ENCODE measurements at places on chromosomes 1 and 21.

GRCh38 chr1:175206687-175207086, 14.1 kb upstream of the KIAA0040 start:
- peak; percentile 31 for DNase-seq

DNA sequence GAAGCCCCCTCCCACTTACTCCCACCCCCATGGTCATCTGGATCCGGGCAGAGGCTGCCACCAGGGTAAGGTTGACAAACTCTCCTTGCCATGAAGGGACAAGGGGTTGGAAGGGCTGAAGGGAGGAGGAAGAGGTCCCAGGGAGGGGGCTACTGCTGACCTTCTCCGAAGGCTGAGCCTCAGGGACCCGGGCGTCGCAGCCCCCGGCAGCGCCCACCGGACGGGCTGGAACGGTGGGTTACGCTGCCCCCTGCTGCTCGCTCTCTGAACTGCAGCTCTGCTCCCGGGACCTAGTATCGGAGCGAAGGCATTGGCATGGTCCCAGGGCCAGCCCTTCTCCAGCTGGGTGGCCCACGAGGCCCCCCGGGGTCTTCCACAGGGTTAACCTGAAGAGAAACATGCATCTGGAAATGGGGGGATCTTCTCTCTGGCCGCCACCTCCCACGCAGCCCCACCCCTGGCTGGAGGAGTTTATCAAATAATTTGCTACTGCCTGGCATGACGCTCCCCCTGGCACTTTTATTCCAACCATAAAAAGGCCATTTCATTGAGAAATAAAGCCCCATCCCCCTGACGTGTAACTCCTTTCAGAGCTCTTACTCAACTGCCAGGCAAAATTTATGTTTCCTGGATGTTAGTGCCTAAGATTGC, 70.4 kb upstream of the TARDBP start:
- peak; percentile 50 for DNase-seq

GRCh38 chr1:242212401-242212800, 213.5 kb upstream of the MAP1LC3C start:
- DNase-seq, result no peak

- no peak for DNase-seq
These were observed 6.8 kb upstream of the PUM1 start for GRCh38 chr1:31072304-31072746.

DNA sequence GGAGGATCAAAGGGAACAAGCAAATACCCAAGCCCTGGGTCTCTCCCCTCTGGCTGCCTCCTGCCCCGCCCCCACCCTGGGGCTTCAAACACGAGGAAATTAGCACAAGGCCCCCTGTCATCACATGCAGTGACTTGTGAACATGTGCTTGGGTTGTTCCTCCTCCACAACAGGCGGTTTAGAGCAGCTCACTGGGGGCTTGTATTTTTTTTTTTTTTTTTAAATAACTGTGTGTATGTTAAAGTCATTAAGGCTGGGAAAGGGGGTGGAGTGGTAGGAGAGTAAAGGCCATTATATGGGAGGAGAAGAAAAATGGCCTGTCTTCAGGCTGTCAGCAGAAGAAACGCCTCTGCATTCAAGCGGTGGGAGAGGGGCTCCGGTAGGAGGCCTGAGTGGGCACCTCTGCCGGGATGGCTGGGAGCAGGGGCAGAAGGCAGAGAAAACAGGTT, 64.2 kb downstream of the PLXNA2 start:
- no peak for DNase-seq

DNA sequence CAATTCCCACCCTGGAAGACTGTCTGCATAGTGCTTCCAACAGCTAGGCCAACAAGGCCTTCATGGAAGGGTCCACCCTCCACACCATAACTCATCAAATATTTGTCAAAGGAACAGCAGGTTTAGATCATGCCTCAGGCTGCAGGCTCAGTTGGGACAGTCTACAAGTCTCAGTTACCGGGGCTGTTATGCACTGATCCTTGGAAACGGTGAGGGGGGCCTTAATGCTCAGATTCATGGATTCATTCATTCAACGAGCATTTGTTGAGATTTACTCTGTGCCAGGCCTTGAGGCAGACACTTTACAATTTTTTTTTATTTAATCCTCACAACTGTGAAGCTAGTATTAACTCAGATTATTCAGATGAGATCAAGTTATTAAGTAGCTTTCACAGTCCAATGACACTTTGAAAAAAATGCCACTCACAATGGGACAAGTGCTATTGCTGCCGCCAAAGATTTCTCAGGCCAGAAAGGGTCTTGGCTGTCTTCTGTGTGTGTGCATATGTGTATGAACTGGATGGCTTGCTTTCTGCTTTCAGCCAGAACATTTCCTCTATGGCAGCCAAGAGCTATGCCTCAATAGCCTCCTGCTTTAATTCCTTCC, 8.9 kb upstream of the C1orf216 start:
- no peak for DNase-seq

GRCh38 chr1:153888533-153888932, 34.2 kb downstream of the GATAD2B start:
- DNase-seq, result no peak

- no peak for DNase-seq
These were observed 35.4 kb downstream of the DISP3 start for GRCh38 chr1:11514366-11514765.

DNA sequence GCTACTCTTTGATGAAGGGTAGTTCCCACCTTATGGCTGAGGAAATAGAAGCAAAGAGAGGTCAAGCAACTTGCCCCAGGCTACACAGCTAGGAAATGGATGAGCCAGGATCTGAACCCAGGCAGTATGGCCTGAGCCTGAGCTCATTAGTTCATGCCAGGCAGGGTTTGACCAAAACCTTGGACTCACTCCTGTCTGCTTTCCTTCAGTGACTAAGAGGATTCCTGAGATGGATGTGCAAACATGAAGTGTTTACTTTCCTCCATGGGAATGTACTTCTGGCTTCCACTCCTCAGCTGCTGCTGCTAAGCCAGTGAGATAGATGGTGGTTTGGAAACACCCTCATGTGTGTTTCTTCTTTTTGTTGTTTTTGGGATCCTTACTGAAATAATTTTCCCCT, 35.1 kb upstream of the ERRFI1 start:
- DNase-seq, result no peak

DNA sequence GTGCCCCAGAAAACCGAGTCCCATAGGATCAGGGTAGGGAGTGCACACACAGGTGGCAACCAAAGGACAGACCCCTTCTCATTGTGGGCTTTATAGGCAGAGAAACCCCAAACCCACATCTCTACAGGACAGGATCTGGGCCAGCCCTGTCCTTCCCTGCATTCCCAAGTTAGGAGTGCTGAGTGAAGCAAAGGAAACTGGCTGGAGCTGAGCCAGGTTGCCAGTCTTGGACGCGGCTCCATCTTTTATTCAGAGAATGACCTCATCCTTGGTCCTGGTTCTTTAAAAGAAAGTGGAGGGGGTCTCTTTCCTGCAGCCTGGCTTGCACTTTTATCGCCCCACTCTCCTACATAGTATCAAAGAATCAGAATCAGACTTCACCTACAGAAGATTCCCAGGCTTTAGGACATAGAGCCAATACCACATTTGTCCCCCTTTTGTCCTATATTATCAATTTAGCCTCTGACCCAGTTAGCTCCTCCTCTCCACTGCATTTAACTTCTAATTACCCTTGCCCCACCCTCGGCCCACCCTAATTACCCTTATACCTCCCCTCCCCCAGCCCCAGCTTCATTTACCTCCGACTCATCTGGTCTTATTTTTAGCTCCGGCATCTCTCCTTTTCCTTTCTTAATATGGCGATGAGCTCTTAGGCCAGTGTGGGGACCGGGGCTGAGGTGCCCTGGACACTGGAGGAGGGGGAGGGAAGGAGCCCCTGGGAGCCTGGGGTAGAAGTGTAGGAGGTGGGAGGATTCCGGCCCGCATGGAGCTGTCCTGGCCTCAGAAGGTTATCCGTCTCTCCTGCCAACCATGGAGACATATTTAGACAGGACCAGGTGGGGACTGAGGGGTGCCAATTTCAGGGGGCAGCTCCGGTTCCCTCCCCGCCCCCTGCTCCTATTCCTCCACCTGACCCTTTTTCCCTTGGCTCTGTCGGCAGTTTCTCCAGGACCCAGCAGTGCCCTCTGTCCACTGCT, at the start of gene CASQ1:
Gene CASQ1, plus strand, starts transcription at position 927 of the 977 bp plus-strand sequence. CDS start 177 bp downstream, outside the sequence.
- DNase-seq, result no peak

All from NCI-H2107 (cell line).